ENCODE measurements at places on chromosomes 12 and 14.

DNA sequence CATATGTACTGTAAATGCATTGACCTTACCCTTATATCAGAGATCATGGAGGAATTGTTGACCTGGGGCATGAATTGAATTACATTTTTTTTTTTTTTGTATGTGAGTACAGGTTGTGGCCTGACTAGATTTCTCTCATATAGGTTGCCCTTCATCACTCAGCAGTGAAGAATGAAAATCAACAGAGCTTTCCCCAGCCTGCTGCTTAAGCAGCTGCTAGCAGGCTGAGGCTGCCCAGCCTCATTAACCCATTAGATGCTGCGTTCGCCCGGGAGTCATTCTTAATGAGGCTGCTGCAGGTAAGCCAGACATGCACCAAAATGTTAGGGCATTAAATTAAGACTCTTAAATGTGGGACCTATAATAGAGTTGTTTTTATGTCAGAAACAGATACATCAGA, 236.0 kb downstream of the ETNK1 start:
- DNase-seq: no peak

DNA sequence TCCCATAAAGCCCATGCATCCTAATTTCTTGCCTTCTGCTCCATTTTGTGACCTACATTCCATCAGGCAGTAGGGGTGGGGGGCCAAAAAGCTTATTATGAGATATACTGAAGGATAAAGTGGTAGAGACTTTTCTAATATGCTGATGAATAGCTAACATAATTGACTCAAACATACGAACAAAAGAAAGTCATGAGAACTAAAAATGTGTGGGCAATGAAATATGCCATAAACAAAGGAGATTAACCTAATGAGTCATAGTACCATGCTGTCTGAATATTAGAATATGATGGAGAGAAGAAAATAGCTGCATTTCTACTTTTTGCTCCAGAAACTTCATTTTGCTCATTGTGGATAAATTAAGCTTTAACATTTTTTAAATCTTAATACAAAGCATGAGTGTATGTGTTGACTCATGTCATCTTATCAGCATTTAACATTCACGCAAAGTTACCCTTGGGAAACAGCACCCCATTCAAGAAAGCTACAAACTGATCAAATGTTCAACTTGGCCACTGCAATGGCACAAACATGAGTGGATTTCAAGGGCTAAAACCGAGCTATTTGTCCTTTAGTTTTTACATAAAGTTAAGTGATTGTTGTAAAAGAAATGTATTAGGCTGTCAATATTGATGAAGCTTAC, 64.0 kb upstream of the DIO2 start:
- DNase-seq: no peak

DNA sequence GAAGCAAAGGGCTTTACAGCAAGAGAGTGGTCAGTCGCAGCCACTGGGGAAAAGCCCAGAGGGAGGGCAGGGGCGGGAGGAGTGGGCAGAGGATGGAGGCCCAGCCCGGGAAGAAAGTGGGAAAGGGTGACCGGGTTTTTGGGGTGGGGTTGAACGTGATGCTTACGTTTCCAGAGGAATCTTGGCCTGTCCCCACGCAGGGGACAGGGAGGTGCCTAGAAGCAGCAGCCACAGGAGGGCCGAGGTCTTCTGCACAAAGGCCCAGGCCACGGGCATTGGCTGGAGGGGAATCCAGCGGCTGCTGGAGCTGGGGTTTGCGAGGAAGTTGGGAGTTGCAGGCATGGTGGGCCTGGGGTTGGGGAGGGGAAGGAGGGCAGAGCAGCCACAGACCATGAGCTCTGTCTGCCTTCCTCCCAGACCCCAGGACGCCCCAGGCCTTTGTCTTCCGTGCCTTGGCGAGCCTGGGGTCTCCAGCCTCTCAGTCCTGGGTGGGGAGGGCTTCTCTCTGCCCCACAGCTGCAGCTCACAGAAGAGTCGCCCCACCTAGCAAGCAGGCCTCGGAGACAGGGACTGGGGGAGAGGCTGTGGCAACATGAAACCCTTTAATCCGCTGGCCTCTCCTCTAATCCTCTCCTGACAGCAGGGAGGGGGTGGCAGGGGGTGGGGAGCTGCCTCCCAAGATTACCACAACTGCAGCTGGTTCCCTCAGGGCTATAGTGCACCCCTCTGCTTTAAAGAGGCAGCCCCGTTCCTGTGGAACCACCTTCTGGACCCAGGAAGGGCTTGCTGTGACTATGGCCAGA, at the start of gene CACNA2D4:
Gene CACNA2D4 (minus strand): TSS at position 572 of the 803 bp plus-strand sequence. CDS start 179 bp downstream, at position 393.
- DNase-seq: no peak

DNA sequence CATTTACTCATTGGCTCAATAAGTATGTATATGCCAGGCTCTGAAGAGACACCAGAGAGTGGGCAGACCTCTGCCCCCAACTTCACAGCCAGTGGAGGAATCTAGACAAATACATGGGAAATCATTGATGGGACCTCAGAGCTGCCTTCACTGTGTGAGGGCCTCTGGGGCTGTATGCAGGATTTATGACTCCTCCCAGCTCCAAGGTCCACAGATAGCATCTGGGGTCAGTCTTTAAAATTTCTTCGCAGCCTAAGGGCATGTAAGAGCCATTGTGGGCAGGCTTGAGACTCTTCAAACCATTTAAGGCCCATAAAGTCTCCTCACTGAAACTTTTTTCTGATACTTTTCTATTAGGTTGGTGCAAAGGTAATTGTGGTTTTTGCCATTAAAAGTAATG, 125.5 kb downstream of the SPTSSA start:
- no peak for DNase-seq

GRCh38 chr12:64713376-64713775, 45.8 kb downstream of the GNS start:
- no peak for DNase-seq

DNA sequence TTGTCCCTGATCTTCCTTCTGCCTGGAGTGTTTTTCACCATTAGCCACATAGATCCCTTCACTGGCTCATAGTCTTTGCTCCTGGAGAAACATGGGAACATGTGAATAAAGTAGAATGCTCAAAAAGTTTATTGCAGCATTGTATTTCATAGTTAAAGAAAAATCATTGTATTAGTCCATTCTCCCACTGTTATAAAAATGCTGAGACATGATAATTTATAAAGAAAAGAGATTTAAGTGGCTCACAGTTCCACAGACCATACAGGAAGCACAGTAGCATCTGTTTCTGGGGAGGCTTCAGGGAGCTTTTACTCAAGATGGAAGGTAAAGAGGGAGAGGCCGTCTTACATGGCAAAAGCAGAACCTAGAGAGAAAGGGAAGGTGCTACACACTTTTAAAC, 238.3 kb upstream of the OR4E1 start:
- DNase-seq: no peak

- no peak for DNase-seq
Observed at GRCh38 chr14:58368956-58369355, 26.8 kb upstream of the TOMM20L start.

DNA sequence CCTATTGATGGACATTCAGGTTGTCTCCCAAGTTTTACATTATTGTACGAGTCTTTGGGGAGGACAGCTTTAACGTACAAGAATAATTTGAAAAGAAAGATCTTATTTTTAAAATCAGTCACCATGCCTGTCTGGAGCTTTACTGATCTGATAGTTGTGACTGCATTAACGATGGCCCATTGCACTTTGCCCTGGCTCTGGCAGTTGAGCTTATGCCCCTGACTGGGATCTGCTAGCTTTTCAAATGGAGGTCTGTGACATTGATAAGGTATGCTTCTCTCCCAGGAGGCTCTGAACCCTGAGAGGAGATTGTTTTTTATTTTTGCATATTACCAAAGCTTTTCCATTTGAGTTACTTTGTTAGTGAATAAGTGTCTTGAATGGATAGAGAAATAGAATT, 17.9 kb upstream of the RAB3IP start:
- no peak for DNase-seq

GRCh38 chr14:61503167-61503801, 181.9 kb downstream of the PRKCH start:
- DNase-seq: peak; percentile 70

Data from CD4-positive, alpha-beta T cell (primary cell).